ENCODE measurements at places on chromosomes 16 and 17.

GRCh38 chr17:27362909-27363308 is 69.0 kb downstream of the WSB1 start:
- no peak for DNase-seq

DNA sequence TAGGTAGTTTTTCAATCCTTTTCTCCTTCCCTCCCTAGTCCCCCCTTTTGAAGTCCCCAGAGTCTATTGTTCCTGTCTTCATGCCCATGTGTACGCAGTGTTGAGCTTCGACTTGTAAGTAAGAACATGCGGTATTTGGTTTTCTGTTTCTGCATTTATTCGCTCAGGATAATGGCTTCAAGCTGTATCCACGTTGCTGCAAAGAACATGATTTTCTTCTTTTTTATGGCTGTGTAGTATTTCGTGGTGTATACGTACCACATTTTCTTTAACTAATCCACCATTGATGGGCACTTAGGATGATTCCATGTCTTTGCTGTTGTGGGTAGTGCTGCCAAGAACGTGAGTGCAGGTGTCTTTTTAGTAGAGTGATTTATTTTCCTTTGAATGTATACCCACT is 651.2 kb downstream of the WWOX start:
- no peak for DNase-seq

GRCh38 chr17:79851461-79851817 is 12.2 kb upstream of the CBX4 start:
- DNase-seq, result no peak

DNA sequence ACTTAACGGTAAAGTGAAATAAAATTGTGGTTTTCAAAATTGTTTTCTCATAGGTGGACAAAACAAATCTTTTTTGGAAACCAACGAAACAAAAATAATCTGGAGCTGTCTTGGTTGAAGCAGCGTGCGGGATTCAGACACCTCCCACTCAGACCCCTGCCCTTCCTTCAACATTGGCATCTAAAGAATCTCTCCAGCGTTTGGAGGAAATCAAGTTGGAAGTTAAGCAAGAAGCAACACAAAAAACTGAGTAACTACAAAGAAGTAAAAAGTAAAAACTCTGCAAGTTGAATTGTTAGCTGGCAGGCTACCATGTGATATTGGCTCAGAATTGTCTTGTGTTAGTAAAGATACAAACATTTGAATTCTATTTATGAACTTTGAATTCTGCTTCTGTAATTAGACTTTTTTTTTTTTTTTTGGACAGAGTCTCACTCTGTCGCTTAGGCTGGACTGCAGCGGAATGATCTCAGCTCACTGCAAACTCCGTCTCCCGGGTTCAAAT is 361.0 kb upstream of the PMFBP1 start:
- no peak for DNase-seq

DNA sequence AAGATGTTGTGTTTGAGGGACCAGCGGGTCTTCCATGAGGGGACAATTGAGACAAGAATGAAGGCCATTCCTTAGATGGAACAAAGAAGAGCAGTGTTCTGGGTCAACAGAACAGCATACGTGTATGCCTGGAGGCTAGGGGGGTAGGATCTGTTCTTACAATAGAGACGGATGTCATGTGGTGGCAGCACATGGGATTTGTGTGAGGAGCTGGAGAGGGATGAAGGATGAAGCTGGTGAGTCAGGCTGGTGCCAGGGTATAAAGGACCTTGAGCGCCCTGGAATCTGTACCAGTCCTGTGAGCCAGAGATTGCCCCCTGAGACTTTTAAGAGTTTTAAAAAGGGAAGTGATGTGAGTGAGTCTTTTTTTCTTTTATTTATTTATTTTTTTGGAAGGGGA is 22.8 kb upstream of the WFDC1 start:
- no peak for DNase-seq

GRCh38 chr16:64969221-64969620 is 152.6 kb downstream of the CDH11 start:
- DNase-seq, result no peak

GRCh38 chr16:22788193-22788530 is 25.8 kb upstream of the HS3ST2 start:
- no peak for DNase-seq

- DNase-seq, result peak; percentile 33
Observed at GRCh38 chr16:85029408-85029784, 1.8 kb downstream of the KIAA0513 start.

- DNase-seq, result no peak
Observed at GRCh38 chr16:23280483-23280967, 21.6 kb upstream of the SCNN1B start.

DNA sequence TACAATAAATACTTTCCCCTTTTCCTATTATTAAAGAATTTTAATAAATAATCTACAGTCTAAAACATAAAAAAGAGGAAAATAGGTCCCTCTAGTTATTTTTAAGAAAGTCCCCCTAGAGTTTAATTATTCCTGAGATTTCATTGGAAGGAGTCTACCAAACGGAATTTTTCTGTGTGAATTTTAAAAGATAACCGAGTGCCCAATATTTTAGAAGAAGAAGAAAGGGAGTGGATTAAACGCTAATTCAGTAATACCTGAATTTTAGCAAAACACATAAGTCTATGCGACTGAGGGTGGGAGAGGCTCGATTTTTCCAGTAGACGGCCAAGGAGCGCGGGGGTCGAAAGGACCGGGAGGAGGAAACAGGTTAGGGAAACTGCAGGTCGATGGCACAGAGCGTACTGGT is 2.2 kb downstream of the HOXB2 start:
- no peak for DNase-seq

DNA sequence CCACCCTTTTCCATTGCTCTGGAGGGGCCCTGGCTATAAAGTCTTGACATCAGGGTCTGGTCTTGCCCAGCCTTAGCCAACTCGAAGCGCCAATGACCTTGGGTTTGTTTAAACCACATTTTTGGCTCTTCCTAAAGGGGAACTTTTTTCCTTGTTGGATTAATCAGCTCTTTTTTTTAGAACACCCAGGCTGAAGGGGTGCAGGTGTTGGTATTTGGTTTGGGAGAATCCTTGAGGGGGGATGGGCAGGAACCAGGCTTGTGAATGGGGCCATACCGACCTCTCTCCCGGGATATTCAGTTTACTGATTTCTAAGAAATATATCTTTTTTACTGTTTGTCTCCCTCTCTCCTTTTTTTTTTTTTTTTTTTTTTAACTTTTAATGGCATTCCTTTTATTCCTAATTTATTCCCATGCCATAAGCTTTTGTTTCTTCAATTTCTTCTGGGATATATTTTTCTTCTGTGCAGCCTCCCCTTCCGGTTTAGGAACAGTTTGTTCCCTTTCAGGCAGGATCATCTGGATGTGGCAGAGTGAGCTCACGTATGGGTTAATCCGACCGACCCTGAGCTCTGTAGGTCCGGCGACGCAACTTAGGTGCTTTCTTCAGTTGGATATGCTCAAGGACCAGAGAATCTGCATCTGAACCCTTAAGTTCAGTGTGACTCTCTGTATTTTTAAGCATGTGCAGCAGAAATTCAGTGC is 129.5 kb downstream of the ABCC6 start:
- DNase-seq, result no peak

GRCh38 chr17:41004397-41004796 is 4.5 kb downstream of the KRTAP3-1 start:
- DNase-seq, result no peak

DNA sequence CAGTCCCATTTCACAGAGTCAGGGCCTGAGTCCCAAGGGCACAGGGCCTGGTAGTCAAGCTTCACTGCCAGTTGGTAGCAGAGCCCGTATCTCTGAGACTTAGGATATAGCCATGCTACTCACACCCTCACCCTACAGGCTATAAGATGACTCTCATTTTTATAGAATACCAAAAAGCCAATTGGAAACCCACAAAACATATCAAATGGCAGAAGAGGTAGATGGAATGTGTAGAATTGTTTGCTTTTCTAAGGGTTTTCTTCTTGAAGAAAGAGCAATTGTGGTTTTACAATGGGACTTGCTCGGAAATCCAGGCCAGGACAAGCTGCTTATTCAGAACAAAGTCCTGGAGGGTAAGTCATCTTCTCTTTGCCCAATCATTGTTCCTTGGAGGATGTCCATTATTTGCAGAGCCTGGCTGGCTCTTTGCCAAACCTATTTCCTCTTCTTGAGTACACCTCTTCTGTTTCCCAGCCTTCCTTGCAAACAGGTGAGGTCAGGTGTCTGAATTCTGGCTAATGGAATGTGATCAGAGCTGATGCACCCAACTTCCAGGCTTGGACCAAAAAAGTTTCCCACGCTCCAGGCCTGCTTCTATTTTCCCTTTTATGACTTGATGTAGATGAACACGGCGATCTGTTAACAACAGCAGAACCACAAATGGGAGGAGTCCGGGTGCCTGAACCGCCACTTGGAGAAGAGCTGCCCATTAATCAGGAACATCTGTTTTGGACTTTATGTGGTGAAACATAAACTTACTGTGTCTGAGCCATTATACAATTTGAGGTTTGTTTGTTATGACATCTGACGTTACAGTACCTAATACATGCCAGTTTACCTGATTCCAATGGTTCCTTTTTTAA is 16.9 kb upstream of the CCL22 start:
- no peak for DNase-seq

DNA sequence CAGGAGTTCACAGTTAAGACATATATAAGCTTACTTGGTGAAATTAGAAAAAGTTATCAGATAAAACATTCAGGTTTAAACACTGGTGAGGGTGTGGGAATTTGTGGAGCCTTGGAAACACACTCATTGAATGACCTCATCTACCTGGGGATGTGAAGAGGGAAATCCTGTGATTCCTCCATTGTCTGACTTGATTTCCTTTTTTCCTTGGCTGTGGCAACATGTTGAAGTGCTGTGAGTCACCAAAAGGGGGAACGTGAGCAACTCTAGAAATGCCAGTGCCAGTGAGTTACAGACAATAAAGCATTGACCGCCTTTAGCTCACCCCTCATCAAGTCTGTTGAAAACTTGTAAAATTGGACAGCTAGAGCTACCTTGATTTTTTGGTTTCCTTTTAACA is 1.8 kb downstream of the HMOX2 start:
- DNase-seq, result no peak

- no peak for DNase-seq
Observed at GRCh38 chr16:3127745-3128144, 7.1 kb upstream of the ZNF213 start.

GRCh38 chr16:3161235-3162018 is 26.6 kb upstream of the OR1F1 start:
- DNase-seq, result no peak

DNA sequence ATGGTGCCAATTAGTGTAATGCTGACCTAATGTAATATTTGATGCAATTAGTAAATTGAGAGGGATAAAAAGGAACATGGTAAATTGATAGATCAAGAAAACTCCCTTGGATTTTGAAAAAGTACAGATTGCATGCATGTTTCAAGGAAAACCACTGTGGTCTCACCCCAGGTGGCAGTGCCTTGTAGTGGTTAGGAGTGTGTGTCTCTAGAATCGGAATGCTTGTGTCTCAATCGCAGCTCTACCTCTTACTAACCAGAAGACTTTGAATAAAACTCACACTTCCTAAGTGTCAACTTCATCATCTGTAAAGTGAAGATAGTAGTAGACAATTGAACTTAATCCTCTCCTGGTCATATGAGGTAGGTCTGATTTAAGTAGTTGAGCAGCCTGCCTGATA is 128.9 kb upstream of the GOT2 start:
- DNase-seq, result no peak

DNA sequence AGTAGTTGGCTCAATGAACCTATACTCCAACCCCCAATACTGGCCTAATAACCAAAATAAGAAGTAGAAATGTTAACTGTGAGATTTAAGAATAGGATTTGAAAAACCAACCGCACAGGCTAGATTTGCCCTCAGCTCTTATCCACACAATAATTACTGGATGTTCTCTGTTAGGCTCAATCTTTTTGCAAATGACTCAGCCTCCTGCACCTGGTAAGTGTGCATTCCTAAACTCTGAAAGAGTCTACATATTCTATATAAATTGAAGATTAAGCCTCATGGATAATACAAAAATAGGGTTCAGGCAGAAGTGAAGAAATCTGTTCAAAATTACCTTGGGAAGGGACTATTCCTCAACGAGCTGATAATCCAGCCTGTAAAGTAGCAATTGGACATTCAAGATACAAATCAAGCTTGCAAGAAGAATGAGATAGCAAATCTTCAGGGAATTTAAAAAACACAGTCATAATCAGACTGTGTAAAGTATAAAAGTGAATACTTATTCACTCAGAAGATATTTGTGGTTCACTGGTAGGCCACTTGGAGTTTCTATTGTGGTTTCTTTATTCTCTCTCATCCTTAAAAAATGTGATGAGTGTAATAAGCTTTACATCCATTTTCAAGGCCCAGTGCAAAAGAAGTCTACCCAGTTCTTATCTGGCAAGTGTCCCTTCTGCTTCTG is 931.9 kb upstream of the SOX9 start:
- no peak for DNase-seq

GRCh38 chr16:24822542-24822941 is 23.2 kb upstream of the SLC5A11 start:
- DNase-seq, result no peak

- DNase-seq, result no peak
Observed at GRCh38 chr17:13508896-13509295, 92.8 kb downstream of the HS3ST3A1 start.

DNA sequence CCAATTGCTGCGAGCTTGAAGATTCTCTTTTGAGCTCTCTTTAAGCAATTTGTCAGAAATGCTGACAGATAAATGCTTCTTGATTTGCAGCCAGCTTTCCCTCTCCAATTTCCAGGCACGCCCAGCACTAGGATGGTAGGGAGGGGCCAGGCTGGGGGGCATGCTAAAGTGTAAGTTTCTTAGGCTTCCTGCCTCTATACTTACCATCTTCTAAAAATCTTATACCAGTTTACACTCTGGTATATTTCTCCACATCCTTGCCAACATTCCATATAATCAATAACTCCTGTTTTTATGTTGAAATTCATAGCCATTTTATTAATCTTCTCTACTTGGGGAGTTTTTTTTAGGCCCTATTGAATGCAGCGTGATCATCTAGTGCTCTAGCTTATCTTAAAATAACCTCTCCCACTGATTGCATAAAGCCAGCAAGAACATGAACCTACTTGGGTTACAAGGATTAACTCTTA is 17.5 kb downstream of the ACSF2 start:
- no peak for DNase-seq

DNA sequence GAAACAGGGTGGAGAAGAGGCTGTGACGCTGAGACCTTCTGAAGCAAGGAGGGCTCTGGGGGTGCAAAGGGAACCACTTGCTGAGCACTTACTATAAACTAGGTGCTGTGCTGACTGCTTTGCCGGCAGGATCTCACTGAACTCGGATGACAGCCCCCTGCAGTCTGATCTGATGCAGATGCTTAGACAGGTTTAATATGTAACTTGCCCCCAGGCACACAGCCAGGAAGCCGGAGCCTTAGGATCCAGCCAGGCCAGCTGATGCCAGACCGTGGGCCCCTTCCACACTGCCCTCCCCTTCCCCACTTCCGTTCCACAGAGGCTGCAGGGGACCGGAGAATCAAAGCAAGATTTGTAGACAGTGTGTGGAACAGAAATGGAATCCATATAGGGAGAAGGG is 23.1 kb downstream of the SPACA3 start:
- DNase-seq, result no peak

Data from GM12864 (cell line).